Stimulated activated CD8-positive, alpha-beta memory T cell treated with anti-CD3 and anti-CD28 coated beads, Interleukin-15, amount 100 ng/mL, for 4 hours (primary cell): ENCODE measurements at places on chromosomes 1 and 21.

- no peak for DNase-seq
Measured at GRCh38 chr1:204483791-204484190, 10.8 kb downstream of the PIK3C2B start.

- no peak for DNase-seq
Measured at GRCh38 chr1:190192627-190193026, 285.0 kb downstream of the BRINP3 start.

DNA sequence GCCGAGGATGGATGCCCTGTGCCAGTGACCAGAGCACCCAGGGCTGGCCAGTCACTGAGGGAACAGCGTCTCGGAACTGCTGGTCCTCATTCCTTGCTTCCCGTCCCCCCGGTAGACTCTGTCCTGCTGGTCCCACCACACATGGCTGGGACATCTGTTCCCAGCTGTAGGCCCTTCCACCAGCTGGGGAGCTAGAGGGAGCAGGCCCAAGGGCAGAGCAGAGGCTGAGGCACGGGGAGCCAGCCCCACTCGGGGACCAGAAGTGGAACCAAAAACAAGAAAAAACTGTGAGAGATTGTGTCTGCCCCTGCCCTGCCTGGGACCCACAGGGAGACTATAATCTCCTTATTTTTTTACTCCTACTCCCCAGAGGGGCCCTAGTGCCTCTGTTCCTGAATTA lies 23.8 kb downstream of the ATP8B2 start:
- no peak for DNase-seq

GRCh38 chr1:214792527-214793186 lies 189.7 kb downstream of the CENPF start:
- no peak for DNase-seq

- DNase-seq = no peak
Measured at GRCh38 chr21:44459712-44460440, 4.6 kb downstream of the LRRC3 start.

DNA sequence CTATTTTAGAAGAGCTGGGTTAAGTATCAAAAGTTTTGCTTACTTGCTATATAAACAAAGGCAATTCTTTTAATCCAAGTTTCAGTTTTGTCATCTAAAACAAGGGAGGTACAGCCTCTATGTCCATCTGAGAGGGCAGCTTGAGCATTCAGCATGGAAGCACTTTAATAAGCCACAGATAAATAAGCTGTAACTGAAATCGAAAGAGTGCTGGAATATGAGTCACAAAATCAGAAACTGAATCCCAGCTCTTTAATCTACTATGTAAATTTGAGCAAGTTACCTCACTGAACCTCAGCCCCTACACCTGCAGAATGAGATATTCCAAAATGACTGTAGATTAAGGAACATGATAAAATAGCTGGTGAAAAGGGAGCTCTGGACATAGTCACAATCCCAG lies 80.0 kb upstream of the HP1BP3 start:
- no peak for DNase-seq

DNA sequence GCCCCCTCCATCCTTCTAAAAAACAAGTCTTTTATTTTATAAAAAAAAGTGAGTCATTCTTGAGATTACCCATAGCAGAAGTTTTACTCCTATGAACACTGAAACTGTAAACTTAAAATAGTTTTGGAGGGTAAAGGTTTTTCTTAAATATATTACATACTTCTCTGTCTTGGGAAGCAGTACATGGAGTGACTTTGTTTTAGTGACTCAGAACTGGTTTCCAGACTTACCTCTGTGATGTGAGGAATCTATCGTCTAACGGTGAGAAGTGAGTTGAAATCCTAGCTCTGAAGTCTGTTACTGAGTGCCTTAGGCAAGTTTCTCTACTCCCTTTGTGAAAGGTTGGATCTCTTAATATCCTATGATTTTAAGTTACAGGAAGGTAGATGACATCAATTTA lies 176.3 kb upstream of the POU3F1 start:
- DNase-seq = no peak

GRCh38 chr1:246786606-246787238 lies 62.5 kb downstream of the SCCPDH start:
- DNase-seq = no peak

- DNase-seq = no peak
Measured at GRCh38 chr1:41496080-41497055, 11.9 kb upstream of the EDN2 start.

DNA sequence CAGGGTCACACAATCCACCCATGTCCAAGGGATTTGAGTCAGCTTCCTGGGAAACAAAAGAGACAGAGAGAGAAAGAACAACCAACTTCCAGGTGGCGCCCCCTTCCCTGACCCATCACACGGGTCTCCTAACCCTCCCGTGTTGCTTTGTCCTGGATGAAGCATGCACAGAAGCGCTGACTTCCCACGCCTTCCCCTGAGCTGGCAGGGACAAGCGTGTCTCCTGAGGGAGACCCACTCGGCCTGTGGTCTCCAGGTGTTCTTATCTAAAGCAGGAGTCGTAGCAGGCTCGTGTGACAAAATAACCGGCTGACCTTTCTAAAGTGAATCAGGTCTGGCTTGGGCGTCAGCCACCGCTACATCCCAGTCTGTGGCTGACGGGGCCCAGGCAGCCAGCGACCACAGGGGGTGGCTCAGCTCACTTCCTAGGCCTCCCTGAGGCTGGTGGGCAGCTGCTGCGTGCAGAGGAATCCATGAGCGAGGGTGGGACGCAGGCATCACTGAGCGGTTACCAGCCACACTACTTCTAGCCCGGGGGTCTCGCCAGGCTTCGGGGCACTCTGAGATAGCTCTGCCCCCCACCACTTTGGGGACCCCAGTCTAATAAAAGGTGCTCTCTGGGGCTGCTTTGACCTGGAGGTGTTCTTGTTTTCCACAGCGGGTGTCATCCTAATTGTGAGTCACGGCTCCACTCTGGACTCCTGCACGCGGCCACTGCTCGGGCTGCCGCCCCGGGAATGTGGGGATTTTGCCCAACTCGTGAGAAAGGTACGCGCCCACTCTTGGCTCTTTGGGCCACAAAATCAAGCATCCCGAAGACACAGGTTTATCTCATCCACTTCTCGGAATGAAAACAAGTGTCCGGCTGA lies 40.4 kb downstream of the UBASH3A start:
- no peak for DNase-seq

- no peak for DNase-seq
Measured at GRCh38 chr21:34988139-34988538, 61.0 kb downstream of the RUNX1 start.

DNA sequence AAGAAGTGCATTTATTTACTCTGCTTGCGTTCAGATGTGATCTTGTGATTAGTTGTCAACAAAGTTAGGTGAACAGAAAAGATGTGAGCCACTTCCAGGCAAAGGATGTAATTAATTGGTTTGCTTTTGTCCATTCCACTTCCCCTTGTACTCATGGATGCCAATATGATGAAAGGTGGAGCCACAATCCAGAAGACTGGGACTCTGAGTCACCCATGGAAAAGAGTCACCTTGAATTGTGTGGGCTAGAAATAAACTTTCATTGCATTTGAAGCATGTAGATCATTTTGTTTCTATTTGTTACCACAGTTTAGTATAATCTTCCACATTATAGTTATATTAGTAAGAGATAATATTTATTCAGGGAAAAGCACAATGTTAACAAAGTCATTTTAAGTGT lies 684.2 kb downstream of the LTN1 start:
- no peak for DNase-seq

DNA sequence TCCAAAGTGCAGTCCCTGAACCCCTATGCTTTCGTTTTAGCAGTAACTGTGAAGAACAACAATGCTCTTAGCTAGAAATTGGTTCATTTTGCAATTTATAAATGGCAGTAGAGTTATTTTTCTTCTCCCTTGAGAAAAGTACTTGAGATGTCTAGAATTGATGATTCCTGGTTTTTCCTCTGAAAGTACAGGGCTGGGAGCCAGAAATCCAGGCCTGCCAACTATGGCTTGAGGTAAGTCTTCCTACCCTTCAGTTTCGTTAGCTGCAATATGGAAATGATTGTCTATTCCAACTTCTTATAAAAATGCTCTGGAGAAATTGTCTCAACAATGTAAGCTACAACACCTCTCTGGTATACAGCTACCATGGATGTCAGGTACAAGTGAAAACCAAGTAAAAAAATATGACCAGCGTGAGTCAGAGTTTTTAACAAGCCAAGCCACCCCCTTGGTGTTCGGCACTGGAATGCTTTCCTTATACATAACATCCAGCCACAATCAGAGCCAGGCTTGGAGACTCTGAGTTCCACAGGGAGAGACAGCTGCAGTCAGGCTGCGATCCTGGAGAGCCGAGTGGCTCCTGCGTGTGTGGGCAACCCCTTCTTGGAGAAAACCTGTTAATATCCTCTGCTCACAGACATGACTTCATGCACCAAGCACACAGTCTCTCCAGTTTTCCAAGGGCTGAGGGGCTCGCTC lies 22.0 kb downstream of the TSPAN2 start:
- no peak for DNase-seq

- DNase-seq = no peak
Measured at GRCh38 chr1:97384294-97384968, 536.4 kb downstream of the DPYD start.

- DNase-seq = no peak
Measured at GRCh38 chr1:43566382-43567044, 35.8 kb downstream of the PTPRF start.

- DNase-seq = no peak
Measured at GRCh38 chr1:226688808-226689207, 50.3 kb downstream of the ITPKB start.

GRCh38 chr1:227777156-227777555 lies 38.3 kb upstream of the PRSS38 start:
- no peak for DNase-seq

DNA sequence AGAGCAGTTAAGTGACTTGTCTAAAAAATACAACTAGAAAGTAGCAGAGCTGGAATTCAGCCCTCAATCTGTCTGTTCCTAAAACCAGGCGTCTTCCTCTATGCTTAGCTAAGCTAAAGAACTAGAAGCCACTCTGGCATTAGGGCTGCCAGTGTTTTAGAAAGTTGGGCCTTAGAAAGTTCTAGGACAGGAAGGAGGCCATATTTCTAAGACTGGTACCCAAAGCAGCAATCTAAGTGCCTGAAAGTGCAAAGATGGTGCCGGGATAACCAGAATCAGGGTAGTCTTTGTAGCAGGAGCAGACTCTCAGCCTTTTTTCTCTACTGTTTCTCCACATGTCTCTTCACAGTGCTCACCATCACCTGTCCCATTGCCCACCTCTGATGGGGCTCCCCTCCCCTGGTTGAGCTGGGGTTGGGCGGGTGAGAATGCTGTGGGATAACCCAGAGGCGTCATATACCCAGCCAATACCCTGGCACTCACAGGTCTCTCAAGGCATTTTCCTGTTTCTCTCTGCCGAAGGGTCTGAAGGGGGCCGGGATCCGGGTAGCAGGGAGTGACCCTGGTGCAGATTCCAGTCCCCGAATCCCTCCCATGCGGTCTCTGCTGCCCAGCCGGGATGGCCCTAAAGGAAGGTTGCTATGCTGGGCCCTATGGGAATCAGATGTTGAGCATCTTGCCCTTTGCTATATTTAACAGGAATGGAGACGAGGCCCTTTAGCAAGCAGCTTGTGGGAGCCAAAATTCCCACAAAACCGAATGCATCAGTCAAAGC lies 1.1 kb upstream of the RCSD1 start:
- no peak for DNase-seq

DNA sequence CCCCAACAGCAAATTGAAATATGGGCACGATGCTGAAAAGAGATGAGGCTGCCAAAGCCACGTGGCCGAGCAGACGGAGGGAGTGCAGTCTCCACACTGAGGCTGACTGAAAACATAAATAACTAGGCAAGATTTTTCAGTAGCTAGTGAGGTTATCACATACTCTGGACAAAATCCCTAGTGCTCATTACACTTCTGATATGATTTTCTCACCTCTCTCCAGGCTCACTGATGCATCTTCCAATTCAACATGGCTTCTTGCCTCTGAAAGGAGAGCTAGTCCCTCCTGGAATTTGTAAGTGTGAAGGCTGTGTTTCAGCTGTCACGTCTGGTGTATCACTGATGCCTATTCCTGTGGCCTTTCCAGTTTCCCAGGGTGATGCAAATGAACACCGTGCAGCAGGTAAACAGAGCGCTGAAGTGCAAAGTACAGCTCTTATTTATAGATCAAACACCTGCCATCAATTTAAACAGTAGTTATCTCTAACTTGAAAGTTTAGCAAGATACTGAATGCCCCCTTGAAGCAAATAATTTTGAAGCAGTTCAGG lies 656.1 kb downstream of the KIF26B start:
- DNase-seq = no peak

- peak; percentile 37 for DNase-seq
Measured at GRCh38 chr1:44594871-44595735, 79.2 kb downstream of the TMEM53 start.

DNA sequence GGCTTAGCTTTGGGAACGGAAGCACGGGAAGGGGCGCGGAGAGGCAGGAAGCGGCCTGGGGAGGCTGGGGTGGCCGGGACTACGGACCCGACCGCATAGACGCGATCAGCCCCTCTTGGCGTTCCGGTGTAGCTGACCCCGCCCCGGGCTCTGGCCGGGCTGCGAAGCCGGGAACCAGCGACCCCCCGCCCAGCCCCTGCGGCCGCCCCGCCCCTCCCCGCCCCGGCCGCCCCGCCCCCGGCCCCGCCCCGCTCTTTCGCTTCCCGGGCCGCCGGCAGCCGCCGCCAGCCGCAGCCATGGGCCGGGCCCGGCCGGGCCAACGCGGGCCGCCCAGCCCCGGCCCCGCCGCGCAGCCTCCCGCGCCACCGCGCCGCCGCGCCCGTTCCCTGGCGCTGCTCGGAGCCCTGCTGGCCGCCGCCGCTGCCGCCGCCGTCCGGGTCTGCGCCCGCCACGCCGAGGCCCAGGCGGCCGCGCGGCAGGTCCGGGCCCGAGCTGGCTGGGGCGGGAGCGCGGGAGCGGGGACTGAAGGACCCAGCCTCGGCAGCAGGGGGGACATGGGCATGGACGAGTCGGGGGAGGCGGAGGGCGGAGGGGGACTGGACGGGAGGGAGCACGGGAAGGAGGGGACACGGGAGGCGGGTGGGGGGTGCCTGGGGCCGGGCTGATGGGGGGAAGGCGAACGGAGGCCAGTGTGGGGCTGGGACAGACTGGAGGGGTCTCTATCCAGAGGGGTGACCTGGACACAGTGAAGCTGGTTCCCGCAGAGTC lies at the start of gene SELENON:
Gene SELENON (plus strand): TSS at position 259 of the 768 bp plus-strand sequence. CDS start 38 bp downstream, at position 297.
- DNase-seq = no peak

GRCh38 chr1:8486047-8486446 lies 168.1 kb downstream of the SLC45A1 start:
- no peak for DNase-seq

- no peak for DNase-seq
Measured at GRCh38 chr1:178031856-178032320, 62.0 kb upstream of the RASAL2 start.
